ENCODE measurements at places on chromosomes 12 and 14.

- DNase-seq: no peak
These were observed 1325.1 kb downstream of the SLC16A7 start for GRCh38 chr12:60920841-60921495.

DNA sequence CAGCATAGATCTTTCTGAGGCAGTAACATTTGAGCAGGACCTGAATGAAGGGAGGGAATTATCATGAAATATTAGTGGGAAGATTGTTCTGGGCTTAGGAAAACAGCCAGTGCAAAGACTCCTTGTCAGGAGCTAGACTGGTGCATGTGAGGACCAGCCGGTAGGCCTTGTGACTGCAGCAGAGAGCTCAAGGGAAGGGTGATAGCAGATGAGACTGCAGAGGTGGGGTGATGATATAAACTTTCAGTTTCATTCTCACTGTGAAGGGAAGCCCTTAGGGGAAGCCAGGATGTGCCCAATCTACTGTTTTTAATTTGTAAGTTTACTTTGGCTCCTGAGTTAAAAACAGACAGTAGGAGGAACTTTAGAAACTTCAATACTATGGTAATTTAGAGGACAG, 12.4 kb downstream of the IL22 start:
- no peak for DNase-seq

DNA sequence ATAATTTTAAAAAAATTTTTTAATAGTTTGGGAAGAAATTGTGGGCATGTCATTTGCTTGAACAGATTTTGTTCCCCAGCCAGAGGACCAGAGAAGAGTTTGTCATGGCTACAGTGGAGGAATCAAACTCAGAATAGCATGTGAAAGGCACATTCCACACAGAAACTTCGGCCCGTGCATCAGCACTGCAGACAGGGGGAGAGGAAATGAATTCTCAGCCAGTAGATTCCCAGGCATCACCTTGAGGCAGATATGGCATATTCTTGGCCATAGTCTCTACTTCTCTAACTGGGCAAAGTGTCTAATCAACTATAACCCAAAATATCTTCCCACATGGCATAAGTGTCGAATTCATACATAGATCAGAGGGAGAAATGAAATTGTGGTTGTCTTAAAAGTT, 153.3 kb downstream of the PRKCH start:
- DNase-seq: no peak

DNA sequence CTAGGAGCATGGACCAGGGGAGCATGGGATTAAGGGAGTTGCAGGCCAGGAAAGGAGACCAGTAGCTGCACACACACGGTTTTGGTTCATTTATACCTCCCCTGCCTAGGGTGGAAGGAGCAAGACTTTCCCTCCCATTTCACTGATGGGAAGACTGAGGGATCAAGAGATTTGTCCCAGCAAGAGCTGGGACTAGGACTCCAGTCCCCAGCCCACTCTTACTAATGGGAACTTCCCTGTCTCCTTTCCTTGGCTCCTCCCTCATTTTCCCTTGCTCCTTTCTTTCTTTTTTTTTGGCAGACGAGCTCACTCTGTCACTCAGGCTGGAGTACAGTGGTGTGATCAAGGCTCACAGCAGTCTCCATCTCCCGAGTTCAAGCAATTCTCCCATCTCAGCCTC, 13.0 kb downstream of the SCNN1A start:
- DNase-seq: no peak

DNA sequence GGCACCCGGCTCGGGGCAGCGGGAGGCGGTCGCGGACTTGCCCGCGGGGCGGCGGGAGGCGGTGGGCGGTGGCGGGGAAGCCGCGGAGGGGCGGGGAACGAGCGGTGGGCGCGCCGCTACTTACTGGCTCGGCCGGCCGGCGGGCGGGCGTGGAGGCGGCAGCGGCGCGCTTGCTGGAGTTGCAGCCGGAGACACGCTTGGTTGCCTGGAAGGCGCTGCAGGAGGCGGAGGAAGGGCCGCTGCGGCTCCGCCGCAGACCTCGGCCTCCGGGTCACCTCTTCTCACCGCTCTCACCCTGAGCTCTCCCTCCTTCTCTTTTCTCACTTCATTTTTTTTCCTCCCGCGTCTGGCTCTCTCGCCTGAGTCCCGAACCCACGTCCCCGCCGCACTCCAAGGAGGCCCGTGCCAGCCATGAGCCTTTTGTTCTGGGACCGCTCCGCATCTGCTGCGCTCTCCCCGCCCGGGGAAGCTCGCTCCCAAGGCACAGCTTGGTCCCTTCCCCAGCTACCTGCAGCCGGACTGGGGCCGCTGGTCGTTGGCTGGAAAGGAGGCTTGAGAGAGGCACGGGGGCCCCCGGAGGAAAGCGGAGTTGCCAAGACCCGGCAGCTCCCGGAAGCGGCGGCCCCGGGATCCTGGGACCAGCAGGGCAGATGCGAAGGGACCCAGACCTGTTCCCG, 592 bp upstream of the KCNK10 start:
- no peak for DNase-seq

- no peak for DNase-seq
These were observed 8.2 kb downstream of the MLXIP start for GRCh38 chr12:122086641-122087285.

- DNase-seq: no peak
These were observed 12.1 kb downstream of the BMAL2 start for GRCh38 chr12:27344760-27345159.

GRCh38 chr14:70061108-70061507, 127.6 kb downstream of the SLC8A3 start:
- no peak for DNase-seq

DNA sequence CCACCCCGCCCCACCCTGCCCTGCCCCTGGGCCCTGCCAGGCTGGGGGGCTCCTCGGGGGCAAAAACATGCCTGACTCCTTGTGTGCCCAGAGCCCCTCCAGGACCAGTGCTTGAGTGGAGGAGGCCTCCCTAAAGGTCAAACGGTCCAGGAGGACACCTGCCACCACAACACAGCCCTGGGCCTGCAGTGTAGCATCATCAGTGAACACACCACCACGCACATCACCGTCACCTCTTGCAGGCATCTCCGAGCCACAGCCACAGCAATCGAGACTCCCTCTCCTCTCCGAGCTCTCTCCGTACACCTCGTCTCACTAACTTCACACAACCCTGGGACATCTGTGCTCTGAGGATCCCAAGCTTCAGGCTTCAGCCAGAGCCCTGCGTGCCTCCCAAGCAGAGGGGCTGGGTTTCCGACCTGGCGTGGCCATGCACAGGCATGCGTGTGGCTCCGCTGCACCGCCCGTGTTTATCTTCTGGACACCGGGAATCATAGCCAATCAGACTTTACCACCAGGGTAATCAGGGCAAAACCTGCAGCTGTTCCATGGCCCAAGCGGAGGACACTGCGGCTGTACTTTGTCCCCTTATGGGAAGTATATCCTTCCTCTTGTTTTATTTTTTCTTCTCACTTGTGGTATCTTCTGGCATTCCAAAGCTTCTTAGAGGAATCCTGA, 6.2 kb upstream of the DIO3 start:
- DNase-seq: no peak

DNA sequence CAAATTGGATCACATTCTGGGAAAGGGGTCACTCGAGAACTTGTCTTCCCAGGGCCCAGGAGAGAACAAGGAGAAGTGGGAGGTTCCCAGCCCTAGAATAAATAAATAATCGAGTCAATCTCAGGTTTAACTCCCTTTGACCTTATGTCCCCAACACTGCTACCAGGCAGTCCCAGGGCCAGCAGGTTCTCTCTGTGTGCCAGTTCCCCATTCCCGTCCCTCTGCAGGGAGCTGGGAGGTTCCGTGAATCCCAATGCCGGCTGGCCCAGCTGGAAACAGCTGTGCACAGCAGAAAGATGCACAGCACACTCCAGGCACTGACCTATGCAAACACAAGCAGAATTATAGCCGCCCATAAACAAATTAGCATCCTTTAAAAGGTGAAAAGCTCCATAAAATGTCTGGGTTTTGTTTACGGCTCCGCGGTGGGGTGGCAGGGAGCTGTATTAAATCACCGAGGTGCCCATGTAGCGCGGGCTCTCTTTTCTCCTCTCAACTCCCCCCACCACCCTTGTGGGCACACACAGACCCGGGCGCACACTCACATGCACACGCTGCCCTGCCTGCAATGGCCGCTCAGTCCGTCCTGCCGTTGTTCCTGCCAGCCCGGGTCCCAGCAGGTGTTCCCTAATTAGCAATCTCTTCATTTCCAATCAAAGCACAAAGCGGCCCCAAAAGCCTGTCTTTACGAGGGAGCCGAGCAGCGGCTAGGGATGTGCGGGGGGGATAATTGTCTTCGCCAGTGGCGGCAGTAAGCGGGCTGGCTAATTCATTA, 46.6 kb upstream of the ESRRB start:
- DNase-seq: no peak

DNA sequence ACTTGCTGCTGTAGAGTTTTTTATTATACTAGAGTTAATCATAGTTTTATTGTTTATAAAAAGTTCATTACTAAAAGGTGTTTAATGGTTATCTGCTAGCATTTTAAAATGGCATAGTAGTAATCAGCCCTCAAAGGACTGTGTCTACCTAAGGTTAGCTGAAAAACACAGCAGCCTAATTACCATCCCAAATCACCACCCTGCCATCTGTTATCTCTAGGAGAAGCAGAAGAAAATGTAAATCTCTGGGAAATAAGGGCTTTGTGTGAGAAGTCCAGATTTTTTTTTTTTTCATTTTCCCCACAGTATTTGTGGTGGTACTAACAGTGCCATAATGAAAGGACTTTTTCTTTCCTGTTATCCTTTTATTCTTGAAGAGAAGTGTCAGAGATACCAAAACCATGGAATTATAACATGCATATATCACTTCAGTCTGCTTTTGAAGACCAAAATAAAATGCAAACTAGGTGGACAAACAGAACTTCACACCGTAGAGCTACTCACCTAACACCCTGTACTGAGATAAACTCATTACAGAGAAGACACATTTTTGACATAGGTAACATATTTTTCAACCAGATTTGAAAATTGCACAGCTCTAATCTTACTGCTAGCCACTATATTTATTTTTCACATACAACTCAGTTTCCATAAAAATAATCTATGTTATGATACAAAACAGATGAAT, 876.2 kb downstream of the C12orf50 start:
- DNase-seq: no peak

GRCh38 chr12:6226002-6226678, 25.9 kb downstream of the CD9 start:
- DNase-seq: no peak

- DNase-seq: no peak
These were observed 17.2 kb upstream of the AKAP5 start for GRCh38 chr14:64447876-64448670.

- DNase-seq: no peak
These were observed 210.1 kb upstream of the TBX3 start for GRCh38 chr12:114894076-114894475.

DNA sequence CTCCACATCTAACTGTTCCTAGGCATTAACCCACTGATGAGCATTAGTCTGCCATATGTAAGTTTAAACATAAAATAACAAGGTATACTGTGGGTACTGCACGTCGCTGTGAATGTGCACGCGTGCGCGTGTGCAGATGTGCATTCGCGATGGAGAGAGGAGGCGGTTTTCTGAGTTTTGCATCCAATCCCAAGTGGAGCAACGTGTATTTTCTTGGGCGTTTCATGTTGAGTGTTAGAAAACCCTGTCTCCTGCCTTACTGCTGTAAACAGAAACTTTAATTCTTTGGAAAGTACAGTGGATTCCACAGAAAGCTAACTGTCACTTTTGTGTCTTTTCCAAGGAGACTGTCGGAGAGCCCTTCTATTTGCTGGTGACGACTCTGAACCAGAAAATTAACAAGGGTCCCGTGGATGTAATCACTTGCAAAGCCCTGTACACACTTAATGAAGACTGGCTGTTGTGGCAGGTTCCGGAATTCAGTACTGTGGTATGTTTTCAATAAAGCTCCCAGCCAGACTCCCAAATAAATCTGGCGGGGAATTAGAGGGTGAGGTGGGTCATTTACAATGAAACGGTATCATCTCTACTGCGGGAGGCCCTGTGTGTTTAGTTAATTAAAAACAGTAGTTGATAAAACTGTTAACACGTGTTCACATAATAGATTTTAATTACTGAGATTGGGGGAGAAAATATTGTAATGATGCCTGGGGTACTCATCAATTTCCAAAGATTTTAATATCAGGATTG, 116.5 kb downstream of the PLXNC1 start:
- no peak for DNase-seq

DNA sequence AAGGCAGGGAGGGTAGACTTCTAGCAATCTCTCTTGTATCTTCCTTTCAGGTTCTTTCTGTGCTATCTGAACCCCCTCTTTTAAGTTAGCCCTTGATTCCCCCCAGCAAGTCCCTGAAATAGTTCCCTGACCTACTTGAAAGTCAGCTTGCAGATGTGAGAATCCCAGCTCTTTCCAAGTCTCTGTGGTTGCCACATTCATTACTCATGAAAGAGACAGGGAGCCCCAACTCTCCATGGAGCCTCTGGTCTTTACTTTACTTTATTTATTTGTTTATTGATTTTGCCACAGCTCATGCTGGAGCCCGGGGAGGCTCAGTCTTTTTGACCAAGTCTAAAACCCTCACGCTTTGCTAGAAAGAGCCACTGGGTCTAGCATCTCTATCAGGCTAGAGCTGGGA, 193.6 kb upstream of the FAR2 start:
- DNase-seq: no peak

- no peak for DNase-seq
These were observed 74.4 kb downstream of the SERPINA3 start for GRCh38 chr14:94686511-94687160.

DNA sequence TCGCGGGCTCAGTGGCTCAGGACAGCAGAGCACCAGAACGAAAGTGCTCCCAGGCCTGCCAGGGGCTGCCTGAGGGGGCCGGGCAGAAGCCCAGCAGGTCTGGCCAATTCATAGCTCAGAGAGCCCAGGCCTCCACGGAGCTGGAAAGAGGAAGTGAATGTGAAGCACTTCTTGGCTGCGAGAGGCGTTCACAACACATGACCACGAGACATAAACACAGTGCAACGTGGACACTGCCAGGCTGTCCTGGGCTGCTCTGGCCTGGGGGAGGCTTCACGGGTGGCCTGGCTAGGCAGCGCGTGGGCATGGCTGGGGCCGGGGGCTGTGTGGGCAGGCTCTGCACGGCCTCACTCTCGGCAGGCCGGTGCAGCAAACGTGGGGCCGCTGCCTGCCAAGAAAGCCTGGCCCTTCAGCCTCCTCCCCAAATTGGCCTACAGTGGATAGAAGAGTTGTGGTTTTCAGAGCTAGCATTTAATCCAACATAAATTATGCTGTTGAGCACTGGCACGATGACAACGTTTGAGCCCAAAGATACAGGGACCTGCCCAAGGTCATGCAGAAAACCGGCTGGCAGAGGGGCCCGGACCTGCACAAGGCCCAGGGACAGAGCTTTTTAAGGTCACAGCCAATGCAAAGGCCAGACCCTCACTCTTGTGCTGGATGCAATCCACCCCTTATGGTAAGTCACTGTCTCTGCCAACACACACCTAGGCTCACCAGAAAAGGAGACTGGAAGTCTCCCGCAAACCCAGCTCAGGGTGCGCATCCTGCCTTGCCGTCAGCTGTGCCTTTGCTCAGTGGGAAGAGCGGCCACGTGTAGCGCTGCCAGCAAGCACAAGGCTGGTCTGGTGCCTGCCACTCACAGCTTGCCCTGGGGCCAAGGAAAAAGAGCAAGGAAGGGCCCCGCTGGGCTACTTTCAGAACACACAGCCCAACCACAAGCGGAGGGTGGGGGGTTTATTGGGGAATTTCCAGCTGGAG, 8.6 kb downstream of the SLC25A29 start:
- no peak for DNase-seq

Measured in cortex of kidney (tissue), 1 donor.